Uterine smooth muscle cell (primary cell): ENCODE measurements at places on chromosomes 13 and 19. TPM values are rescaled to one million over a fixed set of nuclear protein-coding genes. Genes with fewer than 3 reads are reported as not detected.

POSTN gene
- 13.1 and 38.5 TPM in 2 replicates for total RNA-seq

HIF3A gene
- 0.75 and 8.7 TPM in 2 replicates for total RNA-seq

ZNF534 gene
- total RNA-seq = 0.25 TPM in 1 of 2 replicates, not detected in the other

ZNF835 gene
- total RNA-seq = 0.44 and 2.6 TPM in 2 replicates

ZFP28 gene
- total RNA-seq = 10.5 and 13.7 TPM in 2 replicates

KLF2 gene
- 1.00 and 2.0 TPM in 2 replicates for total RNA-seq

CYP2B6 gene
- total RNA-seq = not detected in 2 replicates

SLC5A5 gene
- total RNA-seq = not detected in 2 replicates

ERFL gene
- under 0.01 TPM in 1 of 2 replicates, not detected in the other for total RNA-seq

METTL21C gene
- not detected in 2 replicates for total RNA-seq

C1QTNF9 gene
- total RNA-seq = under 0.01 TPM in 1 of 2 replicates, not detected in the other

SIGLEC14 gene
- total RNA-seq = not detected in 2 replicates

USHBP1 gene
- total RNA-seq = under 0.01 TPM in 1 of 2 replicates, not detected in the other

NLRP4 gene
- not detected in 2 replicates for total RNA-seq

CEACAM3 gene
- total RNA-seq = not detected in 2 replicates
